Aortic smooth muscle cell (primary cell): ENCODE measurements at places on chromosomes 12 and 14. TPM values are rescaled to one million over a fixed set of nuclear protein-coding genes. Genes with fewer than 3 reads are reported as not detected.

MGP gene
- 115 and 281 TPM in 2 replicates for total RNA-seq

TMEM19 gene
- 56.2 and 62.4 TPM in 2 replicates for total RNA-seq

B4GALNT1 gene
- 1.5 and 2.6 TPM in 2 replicates for total RNA-seq

SERPINA12 gene
- total RNA-seq = not detected in 2 replicates

SERPINA10 gene
- total RNA-seq = not detected in 2 replicates
